ENCODE measurements at places on chromosomes 2 and 18.

DNA sequence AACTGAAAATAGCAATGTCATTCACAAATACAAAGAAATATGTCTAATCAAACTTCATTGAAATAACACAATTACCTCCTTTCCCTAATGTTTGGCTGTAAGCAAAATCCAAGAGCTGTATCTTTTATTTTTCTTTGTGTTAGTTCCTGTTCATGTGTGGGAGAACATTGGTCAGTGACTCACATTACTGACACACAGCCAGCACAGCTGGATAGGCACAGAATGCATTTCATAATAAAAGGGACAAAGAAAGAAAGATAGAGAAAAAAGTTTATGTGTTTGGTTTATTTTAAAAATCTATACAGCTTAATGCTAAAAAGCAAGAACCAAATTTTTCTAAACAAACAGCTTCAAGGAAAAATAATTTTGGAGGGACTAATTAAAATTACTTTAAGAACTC lies 185.6 kb upstream of the COL3A1 start:
- no peak for DNase-seq

- no peak for DNase-seq
These were observed 4.6 kb downstream of the SPATS2L start for GRCh38 chr2:200311139-200311538.

GRCh38 chr2:152523091-152523490 lies 188.1 kb downstream of the FMNL2 start:
- no peak for DNase-seq

DNA sequence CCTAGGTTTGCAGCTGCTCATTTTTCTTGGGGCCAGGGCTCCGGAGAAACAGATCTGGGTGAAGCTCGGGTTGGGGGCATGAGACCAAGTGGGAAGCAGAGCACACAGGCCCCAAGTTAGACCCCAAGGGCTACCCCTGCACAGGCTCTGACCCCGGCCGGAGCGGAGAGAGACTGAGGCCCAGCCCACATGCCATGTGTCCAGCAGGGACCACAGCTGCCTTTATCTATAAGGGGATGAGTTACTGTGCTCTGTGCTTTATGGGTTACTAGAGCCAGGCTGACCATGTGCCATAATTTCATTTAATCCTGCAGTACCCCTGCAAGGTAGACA lies 30.3 kb upstream of the PRLH start:
- DNase-seq = no peak

- DNase-seq = no peak
These were observed 79.6 kb downstream of the GORASP2 start for GRCh38 chr2:171008550-171009205.

DNA sequence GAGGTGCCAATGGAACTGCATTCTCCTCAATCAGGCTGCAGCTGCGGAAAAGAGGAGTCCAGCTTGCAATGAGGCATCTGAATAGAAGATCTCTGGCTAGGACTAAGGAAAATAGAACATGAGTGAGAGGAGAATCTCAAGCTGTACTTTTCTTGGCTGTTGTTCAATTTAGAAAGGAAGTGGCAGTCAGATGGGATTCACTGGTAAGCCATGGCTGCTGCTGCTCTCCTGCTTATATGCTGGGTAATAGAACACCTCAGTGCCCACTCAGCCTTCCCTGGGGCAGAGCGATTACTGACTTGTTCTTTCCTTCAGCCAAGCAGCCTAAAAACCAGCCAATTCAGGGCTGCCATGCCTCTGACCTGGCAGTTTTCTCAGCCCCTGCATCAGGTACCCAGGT lies 17.6 kb upstream of the CHST9 start:
- no peak for DNase-seq

DNA sequence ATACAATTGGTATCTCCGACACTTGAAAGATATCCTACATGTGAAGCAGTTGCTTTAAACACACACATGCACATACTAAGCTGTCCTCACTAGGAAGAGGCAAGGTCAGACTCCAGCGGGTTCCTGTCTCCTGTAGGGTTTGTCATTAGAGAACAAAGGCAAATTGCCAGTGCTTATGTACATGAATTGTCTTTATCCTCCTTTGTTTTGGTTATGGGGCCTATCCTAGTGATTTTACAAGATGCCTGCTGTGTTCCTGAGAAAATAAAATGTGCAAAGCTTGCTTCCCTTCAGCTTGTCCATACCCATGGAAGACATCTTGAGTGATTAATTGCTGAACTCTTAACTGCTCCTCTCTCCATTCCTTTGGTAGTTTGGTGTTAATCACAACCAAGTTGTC lies 86.7 kb upstream of the SLC39A10 start:
- no peak for DNase-seq

DNA sequence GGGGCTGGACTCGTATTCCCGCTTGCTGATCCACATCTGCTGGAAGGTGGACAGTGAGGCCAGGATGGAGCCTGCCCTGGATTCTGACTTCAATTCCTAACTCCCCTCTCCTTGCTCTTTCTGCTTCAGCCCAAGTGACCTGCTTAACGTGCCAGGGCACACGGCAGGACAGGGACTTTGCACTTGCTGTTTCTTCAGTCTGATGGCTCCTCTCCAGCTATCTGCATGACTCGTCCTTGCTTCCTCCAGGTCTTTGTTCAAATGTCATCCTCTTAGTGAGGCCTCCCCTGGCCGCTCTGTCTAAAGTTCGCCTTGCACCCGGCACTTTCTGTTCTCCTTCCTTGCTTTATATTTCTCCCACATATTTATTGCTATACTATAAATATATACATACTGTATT lies 357.6 kb downstream of the MTX2 start:
- no peak for DNase-seq

DNA sequence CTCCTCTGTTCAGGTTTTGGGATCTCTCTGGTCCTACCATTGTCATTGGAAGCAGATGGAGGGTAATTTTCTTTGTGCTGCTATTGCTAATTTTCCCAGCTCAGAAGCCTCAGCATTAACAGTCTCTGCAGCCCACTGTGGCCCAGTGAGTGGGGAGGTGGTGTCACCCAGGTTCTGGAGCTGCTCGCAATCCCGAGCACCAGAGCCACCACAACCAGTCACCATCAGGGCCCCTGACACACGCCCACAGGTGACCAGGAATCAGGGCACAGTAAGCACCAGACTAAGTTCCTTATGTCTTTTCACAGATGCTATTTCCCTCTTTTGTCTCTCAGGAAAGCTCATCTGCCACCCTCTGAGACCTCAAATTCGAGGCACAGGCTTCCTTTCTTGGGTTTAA lies 87.9 kb downstream of the SEPTIN10 start:
- no peak for DNase-seq

DNA sequence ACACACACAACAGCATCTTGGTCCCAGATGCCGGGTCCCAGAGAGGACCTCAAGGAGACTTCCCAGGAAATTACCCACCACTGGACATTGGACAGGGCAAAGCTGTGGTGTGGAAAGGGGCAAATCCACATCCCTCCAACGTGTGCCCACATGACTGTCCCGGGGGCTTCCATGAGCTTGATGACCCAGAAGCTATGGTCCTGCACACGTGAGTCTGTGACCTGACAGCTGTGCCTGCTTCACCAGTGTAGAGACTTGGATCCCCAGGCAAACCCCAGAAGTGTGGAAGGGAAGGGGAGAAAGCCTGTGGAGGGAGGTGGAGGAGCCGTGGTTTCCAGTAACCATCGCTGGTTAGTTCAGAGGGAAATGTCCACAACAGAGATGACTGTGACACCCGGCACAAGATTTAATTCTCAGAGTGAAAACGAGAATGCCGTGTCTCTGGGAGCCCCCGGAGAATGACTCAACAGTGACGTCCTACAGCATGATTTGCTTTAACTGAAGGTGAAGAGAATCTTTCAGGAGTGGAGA lies 19.1 kb upstream of the GPR55 start:
- DNase-seq = no peak

DNA sequence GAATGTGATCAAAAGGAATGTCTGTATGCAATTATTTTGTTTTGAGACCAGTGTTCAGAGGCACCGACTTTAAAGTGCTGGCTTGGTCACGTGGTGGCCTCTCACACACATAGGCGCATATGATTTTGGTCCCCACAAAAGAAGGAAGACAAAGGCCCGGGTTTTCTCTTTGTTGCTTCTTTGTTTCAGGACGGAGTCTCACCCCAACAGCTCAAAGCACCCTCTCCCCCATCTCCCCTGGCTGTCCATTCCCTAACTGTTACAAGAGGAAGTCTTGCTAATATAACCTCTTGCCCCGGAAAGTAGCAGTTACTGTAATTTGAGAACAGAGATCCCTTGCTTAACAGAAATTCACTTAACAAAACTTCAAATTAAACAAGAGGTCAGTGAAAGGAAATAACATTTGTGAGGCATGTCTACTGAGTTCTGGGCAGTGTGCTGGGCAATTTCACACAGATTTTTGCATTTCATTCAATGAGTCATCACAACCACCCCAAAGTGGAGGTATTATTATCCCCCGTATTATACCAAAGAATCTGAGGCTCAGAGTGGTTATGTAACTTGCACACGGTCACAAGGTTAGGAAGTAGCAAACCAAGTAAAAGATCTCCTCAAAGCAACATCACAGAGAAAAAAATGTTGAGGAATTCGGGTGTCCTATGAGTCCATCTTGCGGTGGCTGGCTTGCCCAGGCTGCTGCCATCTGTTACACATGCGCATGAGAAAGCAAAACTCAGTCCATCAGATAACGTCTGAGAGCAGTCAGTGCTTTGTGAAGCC lies 75.8 kb downstream of the SDC1 start:
- no peak for DNase-seq

DNA sequence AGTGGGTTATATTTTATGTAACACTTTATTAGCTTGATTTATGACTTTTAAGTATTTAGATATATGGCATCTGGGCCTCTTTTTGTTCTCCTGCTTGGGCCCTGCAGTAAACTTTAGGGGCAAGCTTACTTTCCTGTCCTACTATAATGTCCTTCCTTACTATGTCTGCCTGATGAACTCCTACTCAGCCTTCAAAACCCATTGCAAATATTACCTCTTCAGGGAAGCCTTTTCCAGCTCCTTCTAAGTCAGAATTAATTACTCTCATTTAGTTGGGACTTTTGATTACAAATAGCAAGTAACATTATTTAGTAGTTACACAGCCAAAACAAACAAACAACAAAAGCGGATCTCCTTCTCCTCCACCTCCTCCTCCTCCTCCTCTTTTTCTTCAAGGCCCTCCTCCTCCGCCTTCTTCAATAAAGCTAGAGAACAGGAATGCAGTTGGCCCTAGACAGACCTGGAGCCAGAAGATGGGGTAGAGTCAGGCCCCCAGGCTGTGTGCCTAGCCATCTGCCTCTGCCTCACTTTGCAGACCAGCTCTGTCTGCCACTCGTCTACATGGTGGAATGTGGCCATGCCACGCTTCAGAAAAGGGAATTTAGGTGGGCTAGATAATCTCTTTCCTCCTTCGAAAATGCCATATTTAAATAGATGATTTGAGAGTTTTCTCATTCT lies 301.2 kb downstream of the SP3 start:
- DNase-seq = no peak

GRCh38 chr2:100802066-100802465 lies 17.9 kb upstream of the NPAS2 start:
- no peak for DNase-seq

DNA sequence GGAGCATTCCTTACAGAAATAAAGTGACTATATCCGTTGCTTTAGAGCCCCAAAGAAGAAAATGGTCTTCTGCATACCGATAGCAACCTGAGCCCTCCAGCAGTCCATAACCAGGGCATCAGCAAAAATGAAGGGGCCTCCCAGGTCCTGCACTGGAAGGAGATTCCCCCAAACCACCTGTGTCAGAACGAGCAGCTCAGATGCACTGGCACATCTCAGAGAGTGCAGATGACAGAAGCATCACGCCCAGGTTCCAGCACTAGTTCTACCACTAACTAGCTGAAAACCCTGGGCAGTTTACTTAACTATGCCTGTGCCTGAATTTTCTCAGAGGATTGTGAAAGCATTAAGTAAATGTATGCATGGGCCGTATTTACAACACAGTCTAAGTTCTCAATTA lies 466.7 kb upstream of the MYT1L start:
- no peak for DNase-seq

GRCh38 chr2:226002438-226002837 lies 602.9 kb downstream of the NYAP2 start:
- DNase-seq = no peak

DNA sequence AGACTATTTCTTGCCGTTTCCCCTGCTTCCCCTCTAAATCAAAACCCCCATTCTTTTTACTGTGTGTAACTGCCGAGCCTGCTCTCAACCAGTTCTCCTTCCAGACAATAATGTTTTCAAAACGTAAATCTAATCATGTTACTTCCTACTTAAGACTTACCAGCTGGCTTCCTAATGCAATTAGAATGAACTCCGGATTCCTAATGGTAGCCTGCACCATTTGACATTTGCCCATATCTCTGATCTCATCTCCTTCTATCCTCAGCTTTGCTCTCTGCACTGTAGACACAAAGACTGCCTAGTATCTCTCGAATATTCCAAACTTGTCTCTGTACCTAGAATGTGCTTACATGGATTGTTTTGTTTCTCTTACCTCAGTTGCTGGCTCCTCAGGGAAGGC lies 12.9 kb downstream of the TTL start:
- DNase-seq = no peak

DNA sequence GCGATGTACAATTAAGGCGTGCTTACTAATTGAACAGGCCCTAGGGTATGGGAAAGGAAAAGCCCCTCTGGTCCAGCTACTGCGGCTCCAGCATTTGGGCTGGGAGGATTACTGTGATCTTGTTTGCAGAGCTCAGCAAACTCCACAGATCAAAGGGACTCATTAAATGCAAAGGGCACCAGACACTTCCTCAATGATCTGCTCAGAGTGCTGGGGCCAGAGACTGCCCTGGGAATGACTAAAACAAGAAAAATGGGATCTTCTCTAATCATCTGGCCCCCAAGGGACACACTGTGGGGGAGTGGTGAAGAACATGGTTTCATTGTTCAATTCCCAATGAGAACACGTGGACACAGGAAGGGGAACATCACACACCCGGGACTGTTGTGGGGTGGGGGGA lies 85.0 kb downstream of the MARCHF4 start:
- no peak for DNase-seq

- no peak for DNase-seq
These were observed 21.2 kb upstream of the DARS1 start for GRCh38 chr2:136006658-136007057.

DNA sequence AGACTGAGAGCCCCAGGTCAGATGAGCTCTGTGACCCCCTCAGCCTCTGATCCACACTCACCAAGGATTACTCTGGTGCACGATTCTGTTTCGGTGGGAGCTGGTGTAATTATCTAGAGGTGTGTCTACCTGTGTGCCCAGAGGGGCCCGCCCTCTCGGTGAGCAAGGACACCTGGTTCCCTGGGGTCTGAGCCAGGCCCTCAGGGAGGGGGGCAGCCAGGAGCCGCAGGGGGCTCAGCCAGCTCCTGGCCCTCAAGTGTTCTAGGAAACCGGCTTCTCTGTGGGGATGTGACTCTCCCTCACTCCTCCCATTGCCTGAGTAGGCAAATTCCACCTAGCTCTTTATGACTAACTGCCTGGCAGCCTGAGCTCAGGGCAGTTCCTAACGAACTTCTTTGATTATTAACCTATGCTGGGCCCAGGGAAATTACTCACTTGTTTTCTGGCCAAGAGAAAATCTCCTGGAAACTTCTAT lies 17.4 kb downstream of the AGAP1 start:
- no peak for DNase-seq

DNA sequence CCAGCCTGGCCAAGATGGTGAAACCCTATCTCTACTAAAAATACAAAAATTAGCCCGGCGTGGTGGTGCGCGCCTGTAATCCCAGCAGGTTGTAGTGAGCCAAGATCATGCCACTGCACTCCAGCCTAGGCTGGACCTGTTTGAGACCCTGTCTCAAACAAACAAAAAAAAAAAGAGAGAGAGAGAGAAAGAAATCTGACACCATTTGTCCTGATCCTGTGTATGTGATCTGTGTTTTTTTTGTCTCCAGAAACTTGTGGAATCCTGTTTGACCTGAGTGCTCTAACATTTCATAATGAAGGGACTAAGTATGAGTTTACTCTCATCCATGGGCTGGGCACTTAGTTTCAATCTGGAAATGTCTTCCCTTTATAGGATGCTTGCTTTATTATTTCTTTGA lies 6.4 kb upstream of the ITPRIPL1 start:
- no peak for DNase-seq

All from hematopoietic multipotent progenitor cell treated with erythropoietin and hydrocortisone succinate and interleukin-3 and kit ligand, for 17 days (in vitro differentiated cells).